NCI-H187 treated with DMSO at 0.1 percent for 48 hours (cell line): ENCODE measurements at places on chromosomes 6 and 20.

DNA sequence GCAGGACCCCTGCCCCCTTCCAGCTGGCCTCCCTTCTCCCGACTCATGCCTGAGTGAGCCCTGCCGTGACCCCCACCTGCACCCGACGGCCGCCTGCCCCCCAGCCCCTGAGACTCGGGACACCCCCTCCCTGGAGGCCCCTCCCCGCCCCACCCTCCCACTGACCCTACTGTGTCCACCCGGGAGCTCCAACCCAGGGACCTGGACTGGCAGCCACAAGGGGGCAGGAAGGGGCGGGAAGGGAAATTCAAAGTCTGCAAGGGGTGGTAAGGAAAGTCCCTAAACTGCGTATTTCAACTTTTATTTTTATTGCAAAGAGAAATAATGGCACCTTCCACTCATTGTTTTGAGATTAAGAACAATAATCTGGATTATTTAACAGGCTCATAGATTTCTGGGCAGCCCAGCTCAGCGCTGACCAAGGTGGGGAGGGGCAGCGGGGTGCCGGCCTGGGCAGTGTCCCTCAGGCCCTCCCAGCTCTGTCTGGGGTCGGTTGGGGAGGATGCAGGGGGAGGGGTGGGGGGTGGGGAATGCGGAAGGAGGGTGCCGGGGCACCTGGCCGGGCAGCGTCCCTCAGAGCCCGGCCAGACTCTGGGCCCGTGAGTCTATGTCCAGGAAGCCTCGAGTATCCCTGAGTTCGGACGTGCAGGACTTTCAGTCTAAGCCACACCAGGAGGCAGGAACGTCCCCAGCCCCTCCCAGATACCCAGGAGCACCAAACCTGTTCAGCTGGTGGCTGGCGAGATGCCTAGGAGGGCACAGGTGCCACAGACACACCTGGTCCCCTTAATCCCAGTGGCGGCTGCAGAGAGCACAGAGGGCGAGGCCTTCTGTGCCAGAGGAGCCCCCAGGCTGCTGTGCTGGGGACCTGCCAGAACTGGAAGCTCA lies 1.3 kb upstream of the PTK6 start:
- DNase-seq: no peak

GRCh38 chr6:150320442-150320841 lies 48.4 kb upstream of the IYD start:
- DNase-seq: no peak

DNA sequence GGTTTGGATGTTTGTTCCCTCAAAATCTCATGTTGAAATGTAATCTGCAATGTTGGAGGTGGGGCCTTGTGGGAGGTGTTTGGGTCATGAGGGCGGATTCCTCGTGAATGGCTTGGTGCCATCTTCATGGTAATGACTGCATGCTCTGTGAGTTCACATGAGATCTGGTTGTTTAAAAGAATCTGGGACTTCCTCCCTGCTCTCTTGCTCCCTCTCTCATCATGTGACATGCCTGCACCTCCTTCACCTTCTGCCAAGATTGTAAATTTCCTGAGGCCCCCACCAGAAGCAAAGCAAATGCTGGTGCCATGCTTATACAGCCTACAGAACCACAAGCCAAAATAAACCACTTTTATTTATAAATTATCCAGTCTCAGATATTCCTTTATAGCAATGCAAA lies 250.3 kb upstream of the PLN start:
- DNase-seq: no peak

DNA sequence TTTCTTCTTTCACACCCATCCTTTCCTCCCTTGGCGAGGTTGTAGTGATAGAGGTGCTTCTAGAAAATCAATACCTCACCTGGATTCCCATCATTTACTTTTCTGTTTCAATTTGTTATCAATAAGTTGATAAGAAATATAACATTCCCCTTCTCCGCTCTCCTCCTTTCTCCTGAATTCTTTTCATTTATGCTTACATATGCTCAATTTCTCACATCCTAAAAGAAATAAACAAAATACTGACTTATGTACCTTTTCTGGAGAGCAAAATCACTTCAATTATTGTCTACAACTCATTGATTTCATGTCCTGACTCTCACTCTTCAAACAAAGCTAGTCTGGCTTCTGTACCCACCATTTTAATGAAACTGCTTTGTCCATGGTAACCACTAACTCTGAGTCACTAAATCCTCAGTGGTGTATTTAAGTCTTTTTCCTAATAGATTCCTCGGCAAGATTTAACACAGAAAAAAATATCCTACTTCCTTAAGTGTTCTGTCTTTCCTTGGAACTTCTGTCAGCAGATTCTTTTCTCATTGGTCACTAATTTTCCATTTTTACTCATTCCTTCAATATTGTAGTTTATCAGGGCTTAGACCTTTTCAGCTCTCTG lies 289.6 kb downstream of the RFPL4B start:
- DNase-seq: no peak

- DNase-seq: no peak
Measured at GRCh38 chr6:160301339-160301738, 42.7 kb upstream of the SLC22A2 start.

- DNase-seq: no peak
Measured at GRCh38 chr6:152236370-152237097, 400.6 kb downstream of the SYNE1 start.

GRCh38 chr6:36694616-36695015 lies 3.0 kb upstream of the RAB44 start:
- no peak for DNase-seq

DNA sequence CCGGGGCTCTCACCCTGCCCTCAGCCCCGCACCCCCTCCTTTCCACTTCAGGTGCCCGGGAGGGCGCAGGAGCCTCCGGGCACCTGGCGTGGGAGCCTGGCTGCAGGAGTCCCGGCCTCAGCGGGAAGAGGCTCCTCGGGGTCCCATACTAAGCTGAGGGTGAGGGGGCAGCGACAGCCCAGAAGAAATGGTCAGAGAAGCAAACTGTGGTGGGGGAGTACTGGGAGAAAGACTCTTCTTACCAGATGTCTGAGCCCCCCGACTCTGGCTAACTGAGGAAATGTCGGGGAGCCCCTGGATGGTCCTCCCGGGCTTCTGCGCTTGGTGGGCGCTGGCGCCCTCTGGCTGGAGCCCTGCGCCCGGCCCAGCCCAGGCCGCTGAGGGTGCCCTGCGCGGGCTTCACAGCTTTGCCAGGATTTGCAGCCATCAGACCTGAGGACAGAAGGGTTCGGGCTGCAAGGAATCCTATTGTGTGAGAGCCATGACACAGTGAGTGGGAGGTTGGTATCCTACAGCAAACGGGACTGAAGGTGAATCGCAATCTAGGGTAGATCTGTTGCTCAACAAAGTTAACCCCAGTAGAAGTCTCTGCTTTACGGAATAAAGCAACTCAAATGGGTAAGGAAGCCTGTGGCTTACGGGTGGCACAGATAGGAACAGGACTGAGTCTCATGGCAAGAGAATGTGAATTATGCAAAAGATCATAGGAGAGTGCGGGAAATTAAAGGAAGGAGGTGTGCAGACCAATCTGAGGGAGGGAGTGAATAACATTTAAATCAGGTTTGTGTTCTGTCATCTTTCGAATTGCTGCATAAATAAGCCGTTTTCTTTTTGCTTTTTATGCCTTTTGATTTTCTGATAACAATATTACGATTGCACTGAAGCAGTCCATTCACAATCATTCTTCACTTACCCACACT lies 639 bp upstream of the RCAN2 start:
- no peak for DNase-seq

- DNase-seq: no peak
Measured at GRCh38 chr6:170416959-170417606, 110.5 kb downstream of the FAM120B start.

DNA sequence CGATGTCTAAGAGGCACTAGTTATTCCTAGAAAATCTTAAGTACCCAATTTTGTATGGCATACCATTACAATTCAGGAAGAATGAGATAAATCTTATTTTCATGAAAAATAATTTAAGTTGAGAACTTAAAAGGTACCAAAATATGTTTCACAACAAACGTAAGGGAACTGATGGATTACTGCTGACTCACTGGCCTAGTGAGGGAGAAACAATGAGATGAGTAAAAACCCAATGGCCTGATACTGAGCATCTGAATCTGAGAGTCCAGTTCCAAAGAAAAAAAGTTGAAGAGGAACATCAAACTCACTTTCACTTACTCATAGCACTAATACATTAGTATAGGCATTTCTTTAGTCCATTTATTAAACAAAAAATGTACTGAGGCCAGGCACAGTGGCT lies 56.0 kb downstream of the MDN1 start:
- no peak for DNase-seq
